ENCODE measurements at places on chromosomes 12 and 14.

GRCh38 chr14:23115039-23115731 lies 3.9 kb downstream of the CEBPE start:
- DNase-seq, result no peak

DNA sequence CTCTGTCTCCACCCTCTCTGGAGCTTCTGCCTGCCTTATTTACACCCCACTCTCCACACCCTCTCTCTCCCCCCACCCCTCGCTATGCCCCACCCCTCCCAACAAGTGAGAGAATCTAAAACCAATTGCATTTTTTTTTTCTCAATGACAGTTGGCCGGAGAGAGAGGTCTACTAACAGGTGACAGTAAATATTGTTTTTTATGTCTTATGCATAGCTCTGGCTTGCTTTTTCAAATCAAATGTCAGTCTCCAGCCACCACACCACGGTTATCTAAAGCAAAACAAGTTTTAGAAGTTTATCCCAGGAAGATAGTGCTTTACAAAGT lies at the start of gene KCNC2:
Gene KCNC2 (minus strand): TSS at position 28 of the 327 bp plus-strand sequence.
- DNase-seq, result no peak

DNA sequence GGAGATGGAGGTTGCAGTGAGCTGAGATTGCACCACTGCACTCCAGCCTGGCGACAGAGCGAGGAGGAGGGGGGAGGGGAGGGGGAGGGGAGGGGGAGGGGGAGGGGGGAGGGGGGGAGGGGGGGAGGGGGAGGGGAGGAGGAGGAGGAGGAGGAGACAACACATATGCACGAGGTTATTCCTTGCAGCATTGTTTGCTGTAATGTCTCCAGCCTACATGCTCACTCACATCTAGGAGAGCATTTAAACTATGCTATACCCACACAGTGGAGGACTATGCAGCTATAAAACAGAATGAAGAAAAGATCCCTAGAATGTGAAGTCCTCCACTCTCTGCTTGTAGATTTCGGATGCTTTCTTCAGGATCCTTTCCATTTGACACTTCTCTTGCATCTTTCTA lies 3.5 kb upstream of the HIGD1C start:
- DNase-seq, result no peak

DNA sequence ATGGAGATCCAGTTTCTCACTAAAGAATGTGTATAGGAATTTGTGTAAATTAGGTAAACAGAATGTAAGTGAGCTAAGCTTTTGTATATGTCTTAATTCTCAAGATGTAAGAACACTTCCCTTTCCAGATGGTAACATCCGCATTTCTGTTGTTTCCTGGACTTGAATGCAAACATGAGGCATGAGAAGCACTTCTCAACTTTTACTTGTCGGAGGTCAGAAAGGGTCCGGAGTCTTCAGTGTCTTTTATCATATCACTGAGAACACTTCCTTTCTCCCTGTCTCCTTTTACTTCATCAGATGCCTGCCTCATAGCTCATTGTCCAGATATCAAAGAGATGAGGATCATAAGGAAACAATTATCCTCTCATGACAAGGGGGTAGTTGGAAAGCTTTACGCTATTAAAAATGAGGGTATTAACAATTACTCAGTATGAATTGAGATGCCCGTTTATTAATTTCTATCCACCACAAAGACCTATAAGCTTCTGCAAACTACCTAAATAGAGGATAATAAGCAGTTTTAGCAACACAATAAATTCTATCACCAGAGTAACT lies 214.1 kb upstream of the FLRT2 start:
- DNase-seq, result no peak

DNA sequence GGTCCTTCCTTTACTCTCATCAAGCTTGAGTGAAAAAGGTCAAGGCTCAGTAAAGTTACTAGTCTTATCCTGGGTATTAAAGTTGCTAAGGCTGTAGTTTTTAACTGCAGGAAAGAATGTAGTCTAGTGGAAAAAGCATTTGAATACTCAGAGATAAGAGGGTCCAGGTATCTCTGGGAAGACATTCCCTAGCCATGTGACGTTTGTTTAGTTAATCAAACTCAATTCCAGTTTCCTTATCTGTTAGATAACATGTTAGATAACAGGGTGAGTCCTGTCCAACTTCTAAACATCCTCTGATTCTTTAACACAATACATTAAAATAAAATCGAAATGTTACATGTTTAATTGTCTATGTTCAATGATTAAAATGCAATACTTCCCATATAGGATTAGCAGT lies 720.7 kb upstream of the LMO3 start:
- no peak for DNase-seq

- no peak for DNase-seq
These were observed 151.2 kb upstream of the C14orf180 start for GRCh38 chr14:104428333-104428851.

- DNase-seq, result no peak
These were observed 5.5 kb upstream of the GPR68 start for GRCh38 chr14:91249841-91250616.

GRCh38 chr14:75050852-75051555 lies at the start of gene MLH3:
MLH3 (minus strand) TSS chr14:75051467; CDS start chr14:75049655, 1,812 bp downstream.
- peak; percentile 61 for DNase-seq

- DNase-seq, result no peak
These were observed 101.4 kb upstream of the ADAMTS20 start for GRCh38 chr12:43653289-43653915.

DNA sequence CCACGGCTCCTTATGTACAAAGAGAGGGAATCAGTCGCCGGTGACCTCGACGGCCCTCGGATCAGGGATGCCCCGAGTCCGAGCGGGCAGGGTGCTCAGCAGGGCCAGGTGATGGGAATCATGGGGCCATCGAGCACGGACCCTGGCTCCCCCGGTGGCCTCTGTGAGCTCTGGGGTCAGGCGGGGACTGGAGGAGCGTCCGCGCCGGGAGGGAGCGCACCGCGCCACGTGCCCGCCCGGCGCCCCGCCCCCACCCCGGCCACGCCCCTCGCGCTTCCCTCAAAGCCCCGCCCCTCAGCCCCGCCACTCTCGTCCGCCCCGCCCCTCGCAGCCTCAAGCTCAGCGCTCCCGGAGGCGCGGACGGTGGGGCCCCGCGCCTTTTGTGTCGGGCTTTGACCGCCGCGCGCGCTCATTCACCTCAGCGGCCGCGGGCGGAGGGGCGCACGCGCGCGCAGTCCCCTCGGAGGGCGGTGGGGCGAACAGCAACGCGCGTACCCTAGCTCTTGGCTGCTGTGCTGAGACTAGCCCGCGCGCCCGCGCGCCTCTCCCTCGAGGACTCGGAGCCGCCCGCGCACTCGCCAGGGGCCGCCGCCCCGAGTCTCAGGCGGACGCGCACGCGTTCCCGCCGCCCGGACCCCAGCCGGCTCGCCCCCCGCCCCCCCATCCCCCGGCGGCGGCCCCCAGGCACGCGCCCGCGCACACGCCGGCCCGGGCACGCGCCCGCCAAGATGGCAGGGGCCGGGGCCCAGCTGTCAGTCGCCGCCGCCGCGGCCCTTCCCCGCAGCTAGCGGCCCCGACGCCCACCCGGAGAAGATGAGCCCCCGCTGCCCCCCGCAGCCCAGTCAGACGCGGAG lies 93.9 kb upstream of the EVL start:
- DNase-seq, result peak; percentile 88

GRCh38 chr12:51915951-51916350 lies 8.6 kb downstream of the ACVRL1 start:
- DNase-seq, result no peak

GRCh38 chr12:126537961-126538530 lies 1472.8 kb downstream of the AACS start:
- DNase-seq, result no peak

- DNase-seq, result no peak
These were observed 1.6 kb downstream of the GABARAPL1 start for GRCh38 chr12:10214136-10214894.

DNA sequence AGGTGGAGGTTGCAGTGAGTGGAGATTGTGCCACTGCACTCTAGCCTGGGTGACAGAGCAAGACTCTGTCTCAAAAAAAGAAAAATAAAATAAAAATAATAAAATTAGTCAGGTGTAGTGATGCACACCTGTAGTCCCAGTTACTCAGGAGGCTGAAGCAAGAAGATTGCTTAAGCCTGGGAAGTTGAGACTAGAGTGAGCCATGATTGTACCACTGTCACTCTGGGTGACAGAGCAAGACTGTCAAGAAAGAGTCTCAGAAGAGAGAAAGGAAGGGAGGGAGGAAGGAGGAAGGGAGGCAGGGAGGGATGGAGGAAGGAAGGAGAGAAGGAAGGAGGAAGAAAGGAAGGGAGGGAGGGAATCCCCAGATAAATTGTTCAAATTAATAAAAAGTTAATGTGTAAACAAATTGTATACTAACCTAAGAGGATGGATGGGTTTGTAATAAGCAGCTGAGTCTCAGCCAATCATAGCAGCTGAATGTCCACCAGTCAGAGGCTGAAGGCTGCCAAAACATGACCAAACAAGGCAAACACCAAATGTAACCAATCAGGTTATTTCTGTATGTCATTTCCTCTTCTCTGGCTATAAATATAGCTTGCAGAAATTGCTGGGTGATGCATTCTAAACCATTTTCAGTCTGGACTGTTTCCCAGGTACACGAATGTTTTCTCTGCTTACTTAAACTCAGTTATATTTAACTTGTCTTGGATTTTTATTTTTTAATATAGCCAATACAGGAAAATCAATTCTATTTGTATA lies 6.1 kb upstream of the CDCA4 start:
- no peak for DNase-seq

- no peak for DNase-seq
These were observed 3.6 kb upstream of the PLXNC1 start for GRCh38 chr12:94144781-94145180.

DNA sequence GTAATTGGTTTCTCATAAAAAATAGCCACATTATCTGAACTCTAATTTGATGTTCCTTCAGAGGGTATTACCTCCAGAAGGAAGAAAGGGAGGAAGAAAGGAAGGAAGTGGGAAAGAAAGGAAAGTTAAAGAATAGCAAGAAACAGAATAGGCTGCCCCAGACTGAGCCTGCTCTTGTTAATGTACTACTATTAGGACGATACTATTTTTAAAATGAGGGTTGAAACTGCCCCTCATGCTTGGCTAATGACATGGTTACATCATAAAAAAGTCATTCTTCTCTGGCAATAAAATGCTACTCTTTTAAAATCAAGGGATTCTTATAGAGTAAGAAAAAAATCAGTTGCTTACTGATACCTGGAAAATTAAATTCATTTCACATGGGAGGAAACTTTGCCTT lies 253.0 kb downstream of the KTN1 start:
- DNase-seq, result no peak

DNA sequence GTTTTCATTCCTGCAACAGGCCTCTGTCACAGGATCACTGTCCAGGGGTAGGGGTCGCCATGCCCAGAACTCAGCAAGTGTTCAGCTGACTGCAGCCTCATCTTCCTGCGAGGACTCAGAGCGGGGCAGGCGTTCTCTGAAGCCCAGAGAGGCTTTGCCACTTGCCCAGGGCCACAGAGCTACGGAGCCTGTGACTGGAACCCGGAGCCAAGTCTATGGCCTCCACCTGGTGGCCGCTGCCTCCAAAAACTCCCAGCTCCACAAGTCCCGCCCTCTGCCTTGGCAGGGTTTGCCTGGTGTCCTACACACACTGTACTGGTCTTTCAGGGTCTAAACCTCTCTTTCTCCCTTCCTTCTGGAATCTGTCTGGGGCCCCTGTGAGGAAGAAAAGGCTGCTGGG lies 8.7 kb upstream of the PPP1R13B start:
- DNase-seq, result no peak

GRCh38 chr12:4738541-4738940 lies 18.3 kb downstream of the GALNT8 start:
- DNase-seq, result no peak

DNA sequence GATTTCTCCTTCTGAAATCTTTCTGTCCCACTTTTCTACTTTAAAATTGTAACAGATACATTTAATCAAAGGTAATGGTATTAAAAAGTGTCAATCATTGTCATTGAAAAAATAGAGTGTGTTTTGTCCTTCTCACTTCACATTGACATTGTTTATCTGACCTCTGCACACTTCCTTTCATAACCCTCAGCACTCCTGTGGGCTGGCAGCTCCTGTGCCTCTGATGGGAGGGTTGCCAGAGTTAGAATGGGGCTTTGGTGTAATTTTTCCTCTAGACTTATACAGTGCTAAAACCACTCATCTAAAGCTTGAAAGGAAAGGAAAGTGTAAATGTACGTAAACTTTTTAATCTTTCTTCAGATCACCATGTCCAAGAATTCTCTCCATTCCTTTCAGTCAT lies 23.7 kb downstream of the KCNA1 start:
- DNase-seq, result no peak

- no peak for DNase-seq
These were observed 7.2 kb downstream of the CARMIL3 start for GRCh38 chr14:24058951-24059475.

GRCh38 chr12:108667349-108667748 lies 33.7 kb upstream of the SELPLG start:
- no peak for DNase-seq

DNA sequence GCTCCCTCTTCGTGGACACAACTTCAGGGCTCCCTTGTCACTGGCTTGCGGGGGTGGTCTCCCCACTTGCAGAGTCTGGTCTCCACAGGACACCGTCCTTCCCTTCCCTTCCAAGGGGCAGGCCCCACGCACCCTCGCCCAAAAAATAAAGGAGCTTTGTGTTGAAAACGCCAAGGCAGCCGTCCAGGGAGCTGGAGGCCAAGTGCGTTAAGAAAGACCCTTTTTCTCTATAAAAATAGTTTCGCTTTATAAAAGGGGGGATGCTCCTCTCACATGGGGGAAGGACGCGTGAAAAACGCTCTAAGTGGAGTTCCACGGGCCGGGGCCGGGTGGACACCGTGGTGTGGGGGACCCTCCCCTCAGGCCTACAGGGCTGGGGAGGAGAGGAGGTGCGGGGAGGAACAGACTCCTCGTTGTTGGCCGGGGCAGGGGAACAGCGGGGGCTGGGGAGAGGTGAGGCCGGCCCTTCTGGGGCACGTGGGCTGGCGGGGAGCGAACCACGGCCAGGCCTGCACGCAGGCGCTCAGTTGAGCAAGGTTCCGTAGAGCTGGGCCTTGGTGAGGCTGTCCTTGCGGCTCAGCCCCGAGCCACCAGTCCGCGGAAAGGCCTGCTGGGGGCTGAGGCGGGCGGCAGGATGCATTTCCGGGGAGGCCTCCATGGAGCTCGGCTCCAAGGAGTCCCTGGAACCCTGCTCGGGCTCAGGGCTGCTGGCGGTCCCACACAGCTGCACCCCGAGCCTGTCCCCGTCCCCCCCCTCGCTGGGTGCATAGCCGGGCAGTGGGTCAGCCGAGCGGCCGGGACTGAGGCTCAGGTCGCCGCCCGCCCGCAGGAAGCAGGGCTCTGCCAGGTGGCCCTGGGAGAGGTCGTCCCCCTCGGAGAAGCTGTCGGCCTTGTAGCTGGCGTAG lies 49.5 kb downstream of the BEGAIN start:
- no peak for DNase-seq

- no peak for DNase-seq
These were observed 129.4 kb upstream of the NPAS3 start for GRCh38 chr14:32809255-32809654.

GRCh38 chr14:72863216-72864006 lies 30.5 kb downstream of the DPF3 start:
- no peak for DNase-seq

DNA sequence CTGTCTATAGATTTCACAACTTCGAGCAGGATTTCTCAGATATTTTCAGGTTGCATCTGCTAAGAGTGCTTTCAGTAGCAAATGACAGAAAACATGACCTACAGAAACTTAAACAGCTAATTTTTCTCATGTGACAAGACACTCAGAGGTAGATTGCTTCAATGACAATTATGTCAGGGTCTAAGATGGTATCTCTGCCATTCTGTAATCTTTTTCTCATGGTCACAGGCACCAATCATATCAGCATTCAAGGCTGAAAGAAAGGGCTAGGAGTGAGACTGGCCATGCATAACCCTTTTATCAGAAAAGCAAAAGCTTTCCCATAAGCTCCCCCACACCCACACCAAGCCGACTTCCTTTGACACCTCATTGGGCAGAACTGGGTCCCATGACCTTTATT lies 450.5 kb upstream of the FAR2 start:
- no peak for DNase-seq

All from stimulated activated CD4-positive, alpha-beta T cell treated with anti-CD3 and anti-CD28 coated beads, TNF-alpha, amount 100 ng/mL, for 48 hours (primary cell).